NCI-H2029 treated with DMSO at 0.1 percent for 48 hours (cell line): ENCODE measurements at places on chromosomes 13 and 19.
A peak's percentile ranks its signal among the peaks of the same experiment; 100 is the strongest.

DNA sequence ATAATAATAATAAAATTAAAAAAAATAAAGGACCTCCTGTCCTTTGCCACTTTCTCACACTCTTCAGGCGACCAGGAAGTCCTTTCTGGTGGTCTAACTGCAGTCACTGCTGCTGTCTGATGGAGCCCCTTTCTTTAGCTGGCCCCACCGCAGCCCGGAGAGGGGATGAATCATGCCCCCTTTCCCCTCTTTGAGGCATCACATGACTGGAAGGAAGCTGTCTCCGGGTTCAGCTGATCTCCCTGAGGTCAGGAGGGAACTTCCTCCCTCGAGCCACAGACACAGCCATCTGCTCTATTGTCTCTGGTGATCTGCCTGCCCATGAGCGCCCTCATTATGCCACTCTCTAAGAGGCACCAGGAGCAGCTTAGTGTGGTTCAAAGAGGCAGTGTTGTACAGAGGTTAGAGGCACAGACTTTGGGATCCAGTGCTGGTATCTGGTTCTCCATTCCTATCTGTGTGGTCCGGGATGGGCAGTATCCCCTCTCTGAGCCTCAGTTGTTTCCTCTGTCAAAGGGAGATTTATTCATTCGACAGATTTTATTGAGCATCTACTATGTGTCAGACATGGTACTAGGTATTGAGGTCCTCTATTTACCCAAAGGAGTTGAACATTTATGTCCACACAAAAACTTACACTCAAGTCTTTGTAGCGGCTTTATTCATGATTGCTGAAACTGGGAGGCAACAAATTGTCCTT is 30.0 kb downstream of the VAV1 start:
- no peak for DNase-seq

GRCh38 chr19:48415395-48415794 is 21.9 kb downstream of the GRIN2D start:
- peak; percentile 67 for DNase-seq

GRCh38 chr13:24279327-24280110 is 29.9 kb upstream of the C1QTNF9 start:
- DNase-seq: no peak

GRCh38 chr13:65500481-65500880 is 1729.7 kb downstream of the PCDH9 start:
- DNase-seq: no peak

GRCh38 chr19:45008552-45008951 is 7.3 kb downstream of the RELB start:
- no peak for DNase-seq
